ENCODE measurements at places on chromosomes 3 and 15. TPM values are rescaled to one million over a fixed set of nuclear protein-coding genes. Genes with fewer than 3 reads are reported as not detected.

GRCh38 chr15:69513450-69513960, 60.9 kb downstream of the RPLP1 start:
- peaks cover 6% of the 10 kb centered on the region for H3K4me1 ChIP-seq
- peaks cover 2% of the 10 kb centered on the region for H3K27me3 ChIP-seq
- no peak for DNase-seq
- no peaks in the 10 kb centered on the region for H3K36me3 ChIP-seq
- H3K4me3 ChIP-seq, result no peak overlapping the region

- peaks cover 31% of the 10 kb centered on the region for H3K27me3 ChIP-seq
- H3K36me3 ChIP-seq, result no peaks in the 10 kb centered on the region
- peak; percentile 22 for DNase-seq
These were observed 3.1 kb downstream of the MYLK start for GRCh38 chr3:123880998-123881561.

GCNT3 gene
- not detected for total RNA-seq

KY gene
- total RNA-seq, result 0.52 TPM

DNA sequence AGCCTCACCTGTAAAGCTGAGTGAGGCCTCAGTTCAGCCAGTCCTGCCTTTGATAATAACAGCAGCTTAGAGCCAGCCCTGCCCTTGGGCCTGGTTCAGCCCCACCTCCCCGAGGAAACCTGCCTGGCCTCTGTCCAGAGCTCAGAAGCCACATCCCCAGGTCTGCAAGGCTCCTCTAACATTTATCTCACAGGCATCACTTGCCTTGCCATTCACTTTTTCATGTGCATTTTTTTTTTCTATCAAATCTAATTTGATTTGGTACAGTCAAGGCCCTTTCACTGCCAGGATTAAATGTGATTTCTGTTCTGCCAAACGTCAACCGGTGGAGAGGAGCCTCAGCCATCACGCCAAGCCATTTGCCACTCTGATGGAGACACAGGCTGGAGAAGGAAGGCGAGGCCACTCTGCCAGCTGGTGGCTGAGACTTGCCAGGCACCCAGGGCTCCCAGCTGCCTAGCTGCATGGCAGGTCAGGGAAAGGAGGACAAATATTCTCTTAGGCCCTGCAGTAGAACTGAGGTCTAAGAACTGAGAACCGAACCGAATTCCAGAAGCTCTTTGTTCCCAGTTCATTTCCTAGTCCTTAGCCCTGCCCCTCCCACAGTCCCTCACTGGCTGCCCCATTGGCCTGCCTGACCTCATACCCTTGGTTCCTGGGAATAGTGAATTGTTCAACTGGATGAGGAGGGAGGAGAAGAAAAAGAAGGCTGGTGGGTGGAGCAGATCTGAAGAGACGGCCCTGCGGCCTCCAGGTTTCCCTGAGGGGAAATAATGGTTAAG, 76.4 kb downstream of the SPSB4 start:
- no peak overlapping the region for H3K27ac ChIP-seq
- peaks cover 29% of the 10 kb centered on the region for H3K4me1 ChIP-seq
- peaks cover 8% of the 10 kb centered on the region for H3K36me3 ChIP-seq
- no peaks in the 10 kb centered on the region for H3K27me3 ChIP-seq

DNA sequence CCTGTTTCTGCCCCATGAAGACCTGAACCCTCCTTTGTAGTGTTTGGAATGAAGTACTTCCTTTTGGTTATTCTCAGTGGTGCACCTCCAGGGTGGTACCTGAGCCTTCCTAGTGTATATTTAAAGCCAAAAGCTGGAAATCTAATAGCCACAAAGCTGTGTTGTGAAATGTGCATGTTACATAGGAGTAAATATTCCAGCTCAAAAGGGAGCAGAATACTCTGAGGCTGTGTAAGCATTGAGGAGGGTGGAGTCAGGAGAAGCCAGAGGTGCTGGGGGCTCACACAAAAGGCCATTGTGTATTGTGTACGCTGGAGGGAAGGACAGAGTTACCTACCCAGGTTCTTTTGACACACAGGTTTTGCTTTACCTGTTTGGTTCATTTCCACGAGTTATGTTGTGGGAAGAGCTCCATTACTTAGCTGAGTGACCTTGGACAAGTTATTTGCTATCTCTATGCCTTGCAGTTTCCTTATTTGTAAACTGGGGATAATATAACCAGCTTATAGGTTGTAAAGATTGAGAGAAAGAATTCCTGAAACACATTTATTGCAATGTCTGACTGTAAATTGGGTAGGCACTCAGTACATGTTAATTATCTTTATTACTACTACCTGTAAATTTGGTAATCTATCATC, 24.7 kb downstream of the GPR171 start:
- H3K4me3 ChIP-seq, result no peak overlapping the region
- H3K27ac ChIP-seq, result no peak overlapping the region
- DNase-seq, result no peak
- no peaks in the 10 kb centered on the region for H3K36me3 ChIP-seq

MYO1E gene
- 34.5 TPM for total RNA-seq

Measured in neural crest cell (in vitro differentiated cells).